Stimulated activated CD8-positive, alpha-beta memory T cell treated with anti-CD3 and anti-CD28 coated beads, Interleukin-2, amount 100 ng/mL, for 1 hour (primary cell): ENCODE measurements at places on chromosomes 5 and 9.

- DNase-seq, result no peak
Measured at GRCh38 chr5:139312075-139312474, 18.5 kb downstream of the MATR3 start.

DNA sequence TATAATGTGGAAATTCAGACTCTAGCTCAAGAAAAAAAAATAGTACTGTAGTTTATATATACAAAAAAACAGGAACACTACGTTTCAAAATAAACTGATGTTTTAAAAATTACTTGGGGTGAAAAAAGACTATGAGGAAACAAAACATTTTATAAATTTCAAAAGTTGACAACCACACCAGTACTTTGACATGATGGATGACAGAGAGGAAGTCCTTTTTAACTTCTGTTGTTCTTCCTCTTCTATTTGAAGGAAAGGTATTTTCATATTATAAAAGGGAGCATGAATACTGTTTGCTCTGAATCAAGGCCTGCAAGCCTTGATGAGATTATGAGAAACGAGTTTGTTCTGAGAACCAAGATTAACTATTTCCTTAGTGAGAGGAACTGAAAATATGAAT is 456.9 kb downstream of the TAF11L14 start:
- DNase-seq, result no peak

- DNase-seq, result no peak
Measured at GRCh38 chr9:109346904-109347303, 26.0 kb upstream of the EPB41L4B start.

- DNase-seq, result no peak
Measured at GRCh38 chr9:20395651-20396050, 226.6 kb downstream of the MLLT3 start.

DNA sequence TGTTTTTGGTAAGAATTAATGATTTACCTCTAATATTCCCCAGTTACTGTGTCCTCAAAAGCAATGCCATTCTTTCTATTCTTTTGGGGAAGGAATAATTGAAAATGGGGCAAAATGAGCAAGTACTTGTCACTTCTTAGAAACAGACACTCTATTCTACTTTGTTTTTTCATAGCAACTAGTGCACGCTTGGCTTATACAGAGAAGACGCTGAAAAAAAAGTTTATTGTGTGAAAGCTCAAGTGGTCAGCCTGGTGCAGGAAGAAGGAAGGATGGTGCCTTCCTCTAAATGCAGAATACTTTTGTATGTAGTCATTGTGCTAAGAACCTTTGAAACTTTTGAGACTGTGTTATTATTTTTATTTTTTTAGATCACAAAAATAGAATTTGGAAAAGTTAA is 29.6 kb downstream of the ANKDD1B start:
- DNase-seq, result no peak

DNA sequence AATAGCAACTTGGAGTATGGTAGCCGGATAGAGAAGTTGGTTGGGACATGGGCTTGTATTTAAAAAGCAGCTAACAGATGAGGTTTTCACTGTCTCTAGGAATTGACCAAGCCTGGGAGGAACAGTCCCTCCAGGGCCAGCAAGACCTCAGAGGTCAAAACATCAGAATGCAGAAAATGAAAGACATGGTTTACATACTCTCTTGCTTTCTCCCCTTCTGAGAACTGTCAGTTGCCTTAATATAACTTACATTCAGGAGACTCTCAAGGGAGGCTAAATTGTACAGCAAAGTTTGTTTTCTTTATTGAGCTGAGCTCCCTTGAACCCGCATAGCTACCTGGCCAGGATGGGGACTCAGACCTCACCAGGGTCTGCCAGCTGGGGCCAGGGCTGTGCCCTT is 179.3 kb downstream of the GAS1 start:
- DNase-seq, result no peak

DNA sequence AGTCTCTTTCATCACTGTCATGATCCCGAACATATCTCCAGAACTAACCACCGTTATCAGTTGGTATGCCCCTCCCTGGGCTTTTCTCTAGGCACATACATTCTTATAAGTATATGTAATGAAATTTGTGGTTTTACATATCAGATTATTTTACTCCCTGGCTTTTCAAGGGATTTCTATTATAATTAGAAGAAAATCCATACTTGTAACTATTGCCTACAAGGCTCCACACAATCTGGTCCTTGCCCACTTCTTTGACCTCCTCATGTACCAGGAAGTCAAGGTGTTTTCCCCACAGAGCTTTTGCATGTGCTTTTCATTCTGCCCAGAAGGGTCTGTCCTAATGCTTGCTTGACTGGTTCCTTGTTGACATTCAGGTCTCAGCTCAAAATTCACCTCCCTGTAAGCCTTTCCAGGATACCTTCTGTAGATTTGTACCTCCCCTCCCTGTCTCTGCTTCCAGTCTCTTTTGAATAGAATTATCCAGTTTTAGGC is 33.6 kb upstream of the HSD17B4 start:
- DNase-seq, result no peak
